ENCODE measurements at places on chromosomes 3 and 15.

DNA sequence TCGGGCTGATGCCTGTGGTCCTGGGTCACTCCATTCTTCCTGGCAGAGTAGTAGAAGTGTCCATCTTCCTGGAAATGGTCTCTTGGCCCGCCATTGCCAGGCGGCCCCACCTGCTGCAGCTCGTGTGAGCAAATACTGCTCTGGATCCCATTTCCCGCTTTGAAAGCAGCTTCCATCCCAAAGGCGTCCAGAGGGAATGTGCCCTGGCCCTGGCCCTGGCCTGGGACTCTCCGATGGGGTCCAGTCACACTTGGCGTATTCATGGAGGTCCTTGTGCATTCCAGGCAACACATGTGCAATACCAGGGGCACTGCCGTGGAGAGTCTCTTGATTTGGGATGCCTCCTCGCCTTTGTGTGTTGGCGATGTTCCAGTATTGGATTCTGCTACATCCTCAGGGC is 111.1 kb downstream of the SNRPN start:
- no peak for DNase-seq

GRCh38 chr15:71242292-71242691 is 127.0 kb downstream of the THSD4 start:
- no peak for DNase-seq

GRCh38 chr3:142027300-142027699 is 122.0 kb downstream of the TFDP2 start:
- no peak for DNase-seq

DNA sequence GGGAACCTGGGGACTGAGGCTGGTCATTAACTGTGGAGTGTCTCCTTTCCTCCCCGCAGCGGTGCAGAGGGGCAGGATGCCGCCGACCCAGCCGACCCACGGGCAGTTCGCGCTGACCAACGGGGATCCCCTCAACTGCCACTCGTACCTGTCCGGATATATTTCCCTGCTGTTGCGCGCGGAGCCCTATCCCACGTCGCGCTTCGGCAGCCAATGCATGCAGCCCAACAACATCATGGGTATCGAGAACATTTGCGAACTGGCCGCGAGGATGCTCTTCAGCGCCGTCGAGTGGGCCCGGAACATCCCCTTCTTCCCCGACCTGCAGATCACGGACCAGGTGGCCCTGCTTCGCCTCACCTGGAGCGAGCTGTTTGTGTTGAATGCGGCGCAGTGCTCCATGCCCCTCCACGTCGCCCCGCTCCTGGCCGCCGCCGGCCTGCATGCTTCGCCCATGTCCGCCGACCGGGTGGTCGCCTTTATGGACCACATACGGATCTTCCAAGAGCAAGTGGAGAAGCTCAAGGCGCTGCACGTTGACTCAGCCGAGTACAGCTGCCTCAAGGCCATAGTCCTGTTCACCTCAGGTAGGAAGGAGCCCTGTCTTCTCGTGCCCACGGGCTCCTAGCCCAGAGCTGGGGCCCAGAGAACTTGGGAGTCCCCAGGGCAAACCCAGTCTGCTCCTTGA is 3.7 kb downstream of the NR2F2 start:
- no peak for DNase-seq

GRCh38 chr3:23518441-23518840 is 287.3 kb upstream of the UBE2E1 start:
- no peak for DNase-seq

DNA sequence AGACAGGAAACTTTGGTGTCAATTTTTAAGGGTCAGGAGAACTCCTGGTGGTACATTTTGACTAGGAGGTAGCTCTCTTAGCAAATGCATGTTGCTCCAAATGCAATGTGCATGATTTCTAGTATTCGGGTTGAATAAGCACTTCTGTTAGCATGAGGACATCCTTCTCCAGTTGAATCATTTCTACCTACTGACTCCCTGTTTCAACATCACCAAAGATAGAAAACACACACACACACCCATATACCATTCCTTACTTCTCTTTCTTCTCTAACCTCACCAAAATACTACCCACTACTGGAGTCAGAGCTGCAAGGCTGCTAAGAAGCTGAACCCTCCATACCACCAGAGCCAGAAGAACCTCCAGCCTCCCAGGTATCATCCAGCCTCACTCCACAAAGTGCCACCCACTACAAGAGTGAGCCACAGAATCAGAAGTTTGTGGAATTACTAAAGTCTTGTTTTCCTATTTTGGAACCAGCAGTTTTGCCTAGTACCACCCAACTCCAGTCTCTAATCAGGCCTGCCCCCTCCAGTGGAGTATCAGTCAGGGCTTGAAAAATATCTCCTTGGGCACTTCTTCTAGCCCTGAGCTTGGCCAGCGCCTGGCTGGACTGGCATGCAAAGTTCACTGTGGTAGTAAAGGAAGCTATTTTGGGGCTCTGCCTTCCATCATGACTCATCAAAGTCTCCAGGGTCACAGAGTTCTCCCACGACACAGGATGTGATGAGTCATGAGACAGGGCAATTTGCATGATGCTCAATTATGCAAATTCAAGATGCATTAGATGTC is 110.3 kb downstream of the CYP19A1 start:
- DNase-seq: no peak

DNA sequence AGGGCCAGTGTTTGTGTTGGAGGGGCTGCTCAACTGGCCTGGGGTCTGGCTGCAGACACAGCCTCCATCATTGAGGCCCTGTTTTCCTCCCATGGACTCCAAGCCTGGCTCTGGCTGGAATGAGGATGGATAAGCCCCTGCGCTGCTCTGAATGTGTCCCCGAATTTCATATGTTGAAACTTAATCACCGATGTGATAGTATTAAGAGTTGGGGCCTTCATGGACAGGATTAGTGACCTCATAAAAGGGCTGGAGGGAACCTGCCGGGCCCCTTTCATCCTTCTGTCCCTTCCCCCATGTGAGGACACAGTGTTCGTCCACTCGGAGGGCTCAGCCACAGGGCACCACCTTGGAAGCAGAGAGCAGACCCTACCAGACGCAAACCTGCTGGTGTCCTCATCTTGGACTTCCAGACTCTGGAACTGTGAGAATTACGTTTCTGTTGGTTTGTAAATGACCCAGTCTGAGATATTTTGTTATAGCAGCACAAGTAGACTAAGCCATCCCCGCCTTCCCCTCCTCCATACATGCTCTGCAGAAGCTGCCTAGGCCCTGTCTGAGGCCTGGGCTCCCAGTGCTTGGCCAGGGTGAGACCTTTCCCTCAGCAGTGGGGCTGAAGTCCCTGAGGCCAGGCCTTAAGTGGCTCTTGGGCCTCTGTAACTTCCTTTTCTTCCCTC is 3.8 kb upstream of the LCTL start:
- DNase-seq: no peak

GRCh38 chr3:108931035-108931434 is 22.6 kb downstream of the GUCA1C start:
- no peak for DNase-seq

- no peak for DNase-seq
These were observed 75.1 kb upstream of the FBN1 start for GRCh38 chr15:48720646-48721045.

GRCh38 chr3:60202052-60202726 is 1049.1 kb downstream of the FHIT start:
- no peak for DNase-seq

DNA sequence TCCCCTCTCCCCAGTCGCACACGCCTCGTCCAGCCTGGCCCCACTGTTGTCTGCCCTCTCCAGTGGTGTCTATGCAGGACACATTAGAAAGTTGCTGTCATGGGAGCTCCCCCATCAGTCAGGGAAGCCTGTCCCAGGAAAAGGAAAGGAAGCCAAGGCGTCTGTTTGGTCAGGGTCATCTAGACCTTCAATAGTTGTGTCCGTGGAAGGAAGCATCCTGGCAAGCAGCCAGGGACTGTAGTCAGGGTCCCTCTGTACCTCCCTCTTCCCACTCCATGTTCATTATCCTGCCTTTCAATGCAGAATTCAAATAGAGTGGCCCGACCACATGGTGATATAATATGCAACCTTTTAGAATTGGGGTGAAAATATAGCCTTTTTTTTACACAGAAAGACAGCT is 60.7 kb upstream of the RAB6B start:
- no peak for DNase-seq

DNA sequence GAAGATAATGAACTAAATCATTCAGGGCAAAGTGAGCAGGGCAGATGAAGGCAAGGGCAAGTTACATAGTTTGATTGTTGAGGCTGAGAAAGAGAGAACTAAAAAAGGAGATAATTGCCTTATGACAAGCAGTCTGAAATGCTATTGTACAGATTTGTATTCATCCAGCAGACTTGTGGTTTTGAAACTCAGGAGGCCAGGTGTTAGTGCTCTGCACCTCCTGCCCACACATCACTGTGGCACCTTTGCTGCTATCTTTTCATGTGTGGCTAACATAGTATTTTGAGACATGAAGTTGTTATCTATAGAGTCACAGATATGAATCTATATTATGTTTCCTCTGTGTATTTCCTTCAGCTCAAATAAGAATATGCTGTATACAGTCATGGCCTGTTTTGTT is 24.3 kb upstream of the SUCLG2 start:
- no peak for DNase-seq

GRCh38 chr15:64776402-64776786 is 1.0 kb upstream of the RBPMS2 start:
- no peak for DNase-seq

DNA sequence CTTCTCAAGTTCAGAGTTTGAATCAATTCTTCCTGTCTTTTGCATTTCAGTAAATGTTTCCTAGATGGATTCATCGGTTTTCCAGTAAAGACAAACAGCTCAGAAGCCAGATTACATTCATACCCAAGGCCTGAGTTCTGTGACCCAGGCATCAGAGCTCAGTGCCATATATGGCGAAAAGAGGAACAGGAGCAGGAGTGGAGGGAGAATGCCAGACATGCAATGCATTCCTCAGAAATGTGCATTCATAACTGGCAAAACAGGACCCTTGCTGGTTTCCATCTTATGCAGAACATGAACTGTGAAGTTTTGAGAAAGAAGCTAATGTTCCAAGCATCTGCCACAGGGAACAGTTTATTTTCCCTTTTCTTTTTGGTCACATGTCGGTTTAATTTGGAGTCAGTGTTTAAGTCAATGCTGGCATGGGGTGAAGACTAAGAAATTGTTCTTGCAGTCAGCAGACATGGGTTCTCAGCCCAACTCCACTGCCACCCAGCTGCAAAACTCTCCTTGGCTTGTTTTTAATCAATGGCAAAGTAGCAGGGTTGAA is 116.5 kb downstream of the LPP start:
- no peak for DNase-seq

- no peak for DNase-seq
These were observed 57.2 kb downstream of the PPP2R3A start for GRCh38 chr3:136022529-136023263.

GRCh38 chr3:40690749-40691451 is 166.1 kb downstream of the ZNF621 start:
- no peak for DNase-seq

- DNase-seq: no peak
These were observed 76.9 kb upstream of the ST8SIA2 start for GRCh38 chr15:92316586-92317295.

DNA sequence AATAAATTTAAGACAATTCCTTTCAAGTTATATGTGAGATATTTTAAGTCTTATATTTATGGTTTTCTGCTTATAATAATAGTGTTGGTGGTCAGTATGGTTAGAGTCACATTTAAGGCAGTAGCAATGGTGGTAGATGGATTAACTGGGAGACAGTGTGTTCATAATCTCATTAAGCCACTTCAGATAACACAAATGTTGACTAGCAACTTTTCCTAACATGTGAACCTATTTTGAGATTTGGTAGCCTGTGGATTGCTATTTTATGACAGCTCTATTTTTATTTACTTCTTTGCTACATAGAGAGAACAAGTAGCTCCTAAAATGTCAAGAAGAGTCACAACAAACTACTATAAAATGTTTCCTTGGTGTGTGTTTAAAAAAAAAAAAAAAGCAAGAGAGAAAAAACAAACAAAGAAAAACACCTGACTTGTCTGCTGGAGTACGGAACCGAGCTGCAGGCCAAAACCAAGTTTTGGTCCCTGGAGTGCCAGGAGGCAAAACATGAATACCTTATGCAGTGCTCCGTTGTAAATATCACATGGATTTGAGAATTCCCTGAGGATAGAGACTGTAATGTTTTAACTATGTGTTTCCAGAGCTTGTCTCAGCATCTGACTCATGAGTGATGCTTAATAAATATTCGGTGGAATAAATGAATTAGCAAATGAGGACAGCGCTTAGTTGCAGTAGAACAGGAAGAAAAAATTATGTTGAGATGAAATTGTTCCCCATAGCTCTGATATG is 457.1 kb upstream of the ROBO2 start:
- no peak for DNase-seq

- DNase-seq: no peak
These were observed 193.1 kb downstream of the MEIS2 start for GRCh38 chr15:36907295-36907694.
